ENCODE measurements at places on chromosomes 4 and X.

GRCh38 chr4:182801636-182802035 lies 115.5 kb downstream of the DCTD start:
- no peak for DNase-seq

GRCh38 chrX:41108463-41109205 lies 23.4 kb downstream of the USP9X start:
- DNase-seq = no peak

DNA sequence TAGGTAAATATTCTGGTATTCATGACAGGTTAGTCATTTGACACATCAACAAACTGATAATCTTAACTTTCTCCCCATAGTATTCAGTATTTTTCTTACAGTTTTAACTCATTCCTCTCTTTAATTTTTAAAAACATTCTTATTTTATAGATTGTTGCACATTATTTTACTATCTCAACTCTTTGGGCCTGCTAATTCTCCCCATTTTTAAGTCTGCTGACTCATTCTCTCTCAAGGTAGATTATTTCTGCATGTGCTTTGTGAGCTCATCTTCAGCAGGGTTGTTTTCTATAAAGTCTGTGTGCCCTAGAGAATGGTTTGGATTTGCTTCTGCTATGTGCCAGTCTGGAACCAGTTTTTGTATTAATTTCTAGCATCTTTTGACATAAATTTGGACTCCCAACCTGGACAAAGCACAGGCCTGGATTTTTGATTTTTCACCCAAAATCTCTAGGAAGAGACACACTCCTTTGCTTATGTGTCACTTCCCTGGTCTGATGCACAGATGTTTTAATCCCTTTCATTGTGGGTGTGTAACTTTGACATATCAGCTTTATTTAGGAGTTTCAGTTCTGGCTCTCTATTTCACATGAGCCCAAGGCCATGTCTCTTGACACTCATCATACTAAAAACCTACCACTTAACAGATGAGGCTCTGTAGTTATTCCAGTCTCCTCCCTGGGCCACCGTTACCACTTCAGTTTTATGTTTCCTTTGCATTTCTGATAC lies 194.3 kb upstream of the PGRMC2 start:
- DNase-seq = no peak

GRCh38 chr4:39470402-39470801 lies 11.5 kb downstream of the LIAS start:
- DNase-seq = no peak

DNA sequence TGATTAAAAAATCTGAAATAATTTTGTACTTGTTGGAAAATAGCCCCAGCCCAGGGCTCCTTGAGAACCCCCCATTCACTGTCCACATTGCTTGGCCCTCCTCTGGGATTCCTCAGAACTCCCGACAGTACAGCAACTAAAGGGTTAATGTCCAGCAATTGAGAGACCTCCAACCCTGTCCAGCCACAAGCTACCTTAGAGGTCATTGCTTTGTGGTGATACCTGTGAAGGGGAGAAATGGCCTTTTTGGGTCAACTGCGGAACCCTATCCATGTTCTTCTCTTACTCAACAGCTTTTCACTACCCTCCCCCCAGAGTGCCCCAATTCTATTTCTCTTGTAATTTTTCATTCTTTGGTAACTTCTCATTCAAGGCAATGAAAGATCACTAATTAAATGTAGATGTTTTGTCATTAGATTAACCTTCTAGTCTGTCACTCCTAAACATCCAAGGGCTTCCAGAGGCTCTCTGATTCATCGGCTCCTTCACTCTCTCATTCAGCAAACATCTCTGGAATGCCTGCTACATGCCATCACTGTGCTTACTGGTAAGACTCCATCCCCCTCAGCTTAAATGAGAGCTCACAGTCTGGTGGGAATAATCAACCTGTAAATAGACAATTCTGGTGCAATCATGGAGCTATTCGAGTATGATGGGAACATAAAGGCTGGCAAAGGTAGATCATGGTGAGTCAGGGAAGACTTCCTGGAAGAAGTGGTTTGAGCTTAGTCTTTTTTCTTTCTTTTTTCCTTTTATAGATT lies 241.4 kb upstream of the PGRMC2 start:
- DNase-seq = no peak

DNA sequence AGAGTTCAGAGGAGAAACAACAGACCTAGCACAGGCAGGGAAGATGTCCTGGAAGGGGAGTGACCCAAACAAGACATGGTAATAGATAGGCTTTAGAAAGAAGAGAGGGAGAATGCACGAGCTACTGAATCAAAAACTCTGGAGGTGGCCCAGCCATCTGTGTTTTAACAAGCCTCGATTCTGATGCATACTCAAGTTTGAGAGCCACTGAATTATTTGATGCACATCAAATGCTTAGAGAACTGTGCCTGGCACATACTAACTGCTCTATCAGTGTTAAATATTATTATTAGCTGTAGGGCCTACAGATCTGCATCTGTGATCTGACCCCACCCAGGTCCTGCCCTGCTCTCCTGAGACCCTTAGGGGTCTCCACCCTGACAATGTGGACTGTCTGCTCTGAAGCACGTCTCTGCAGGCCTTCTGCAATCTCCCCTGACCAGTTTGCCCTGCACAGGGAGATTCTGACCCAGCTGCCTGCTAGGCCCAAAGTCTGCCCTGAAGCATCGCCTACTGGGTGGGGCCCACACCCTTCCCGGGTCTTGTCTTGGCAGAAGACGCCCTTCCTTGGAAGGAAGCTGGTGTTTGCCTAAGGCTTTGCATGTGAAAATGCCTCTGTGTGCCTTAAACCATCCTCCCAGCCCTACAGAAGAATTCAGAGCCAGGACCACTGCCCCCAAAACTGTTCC lies 201.5 kb upstream of the KLF3 start:
- no peak for DNase-seq

DNA sequence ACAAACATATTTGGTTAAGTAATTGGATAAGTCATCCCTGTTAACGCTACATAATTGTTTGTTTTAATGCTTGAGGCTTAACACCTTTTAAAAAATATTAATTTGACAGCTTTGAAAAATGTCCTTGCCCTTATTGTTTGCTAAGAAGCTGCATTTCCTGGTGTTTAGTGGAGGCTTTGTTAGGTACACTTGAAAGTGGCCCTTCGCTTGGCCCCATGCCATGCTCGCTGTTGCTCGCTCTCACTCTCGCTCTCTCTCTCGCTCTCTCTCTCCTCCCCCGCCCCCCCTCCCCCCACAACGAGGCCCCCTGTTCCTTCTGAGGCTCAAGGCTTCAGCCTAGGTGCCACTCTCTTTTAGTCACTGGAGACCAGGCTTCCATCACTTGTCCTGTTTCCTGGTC lies 139.6 kb downstream of the DCLK2 start:
- no peak for DNase-seq

DNA sequence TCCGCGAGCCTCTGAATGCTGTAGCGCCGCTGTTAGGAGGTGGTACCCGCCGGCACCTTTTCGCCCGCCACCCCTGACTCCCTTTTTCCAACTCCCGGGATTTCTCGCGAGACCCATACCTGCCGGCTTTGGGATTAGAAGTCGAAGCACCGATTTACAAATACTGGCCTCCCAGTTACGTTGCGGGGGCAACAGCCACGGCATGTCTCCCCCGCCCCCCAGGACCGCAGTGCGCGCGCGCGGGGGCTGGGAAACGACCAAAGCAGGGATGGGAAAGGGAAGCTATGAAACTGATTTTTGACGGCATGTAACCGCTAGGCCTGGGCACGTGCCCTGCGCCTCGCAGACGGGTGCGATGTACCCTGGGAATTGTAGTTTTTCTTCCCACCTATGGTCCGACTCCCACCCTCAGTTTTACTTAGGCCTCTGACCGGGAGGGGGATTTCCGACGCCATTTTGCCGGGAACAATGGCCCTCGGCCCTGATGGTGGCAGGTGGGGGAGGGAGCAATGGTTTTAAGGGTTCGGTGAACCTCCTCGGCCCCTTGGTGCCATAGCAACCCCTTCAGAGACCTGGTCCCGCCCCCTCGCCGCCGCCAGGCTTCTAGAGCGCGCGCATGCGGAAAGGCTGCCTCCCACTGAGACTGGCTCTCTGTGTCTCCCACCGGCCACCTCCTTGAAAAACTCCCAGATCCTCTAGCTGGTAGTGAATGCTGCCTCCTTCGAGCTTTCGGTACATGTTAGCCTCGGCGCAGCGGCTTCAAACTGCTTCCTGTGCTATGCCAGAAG lies 772 bp upstream of the WNK3 start:
- DNase-seq = no peak
